Kasumi-1 (cell line): ENCODE measurements at places on chromosomes 2 and 18.

GRCh38 chr2:62340994-62341484 lies 145.1 kb downstream of the B3GNT2 start:
- DNase-seq = no peak

GRCh38 chr2:122451040-122451439 lies 695.6 kb downstream of the TSN start:
- DNase-seq = peak; percentile 75

- DNase-seq = no peak
Measured at GRCh38 chr2:17867133-17867532, 11.3 kb upstream of the KCNS3 start.

DNA sequence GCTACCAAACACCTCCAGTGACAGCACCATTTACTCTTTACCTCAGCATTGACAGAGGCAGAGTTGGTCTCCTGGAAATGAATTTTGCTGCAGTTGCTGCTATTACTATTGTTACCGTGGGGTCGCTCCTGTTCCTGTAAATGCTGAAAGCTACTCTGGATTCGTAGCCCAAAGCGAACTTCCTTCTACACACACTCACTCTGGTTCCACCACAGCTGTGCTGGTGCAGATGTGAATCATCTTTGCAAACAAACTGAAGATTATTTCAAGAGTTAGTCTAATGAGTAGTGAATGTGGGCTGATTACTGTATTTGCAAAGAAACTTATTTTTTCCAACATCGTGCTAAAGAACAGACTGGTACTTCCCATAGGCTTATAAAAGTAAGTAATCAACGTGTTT lies 304.0 kb downstream of the LPIN1 start:
- peak; percentile 97 for DNase-seq

- DNase-seq = peak; percentile 16
Measured at GRCh38 chr2:238158509-238159070, at the start of gene ERFE. ERFE (plus strand) TSS chr2:238158970; CDS start chr2:238159008, 38 bp downstream.

GRCh38 chr2:133887676-133888040 lies 319.4 kb upstream of the NCKAP5 start:
- DNase-seq = no peak

GRCh38 chr2:218517434-218518206 lies 50.5 kb downstream of the USP37 start:
- DNase-seq = no peak
